ENCODE measurements at places on chromosomes 13 and 19.

- DNase-seq, result no peak
Observed at GRCh38 chr13:46594374-46595078, 41.6 kb downstream of the LRCH1 start.

- no peak for DNase-seq
Observed at GRCh38 chr19:23525276-23525852, 130.1 kb upstream of the ZNF91 start.

DNA sequence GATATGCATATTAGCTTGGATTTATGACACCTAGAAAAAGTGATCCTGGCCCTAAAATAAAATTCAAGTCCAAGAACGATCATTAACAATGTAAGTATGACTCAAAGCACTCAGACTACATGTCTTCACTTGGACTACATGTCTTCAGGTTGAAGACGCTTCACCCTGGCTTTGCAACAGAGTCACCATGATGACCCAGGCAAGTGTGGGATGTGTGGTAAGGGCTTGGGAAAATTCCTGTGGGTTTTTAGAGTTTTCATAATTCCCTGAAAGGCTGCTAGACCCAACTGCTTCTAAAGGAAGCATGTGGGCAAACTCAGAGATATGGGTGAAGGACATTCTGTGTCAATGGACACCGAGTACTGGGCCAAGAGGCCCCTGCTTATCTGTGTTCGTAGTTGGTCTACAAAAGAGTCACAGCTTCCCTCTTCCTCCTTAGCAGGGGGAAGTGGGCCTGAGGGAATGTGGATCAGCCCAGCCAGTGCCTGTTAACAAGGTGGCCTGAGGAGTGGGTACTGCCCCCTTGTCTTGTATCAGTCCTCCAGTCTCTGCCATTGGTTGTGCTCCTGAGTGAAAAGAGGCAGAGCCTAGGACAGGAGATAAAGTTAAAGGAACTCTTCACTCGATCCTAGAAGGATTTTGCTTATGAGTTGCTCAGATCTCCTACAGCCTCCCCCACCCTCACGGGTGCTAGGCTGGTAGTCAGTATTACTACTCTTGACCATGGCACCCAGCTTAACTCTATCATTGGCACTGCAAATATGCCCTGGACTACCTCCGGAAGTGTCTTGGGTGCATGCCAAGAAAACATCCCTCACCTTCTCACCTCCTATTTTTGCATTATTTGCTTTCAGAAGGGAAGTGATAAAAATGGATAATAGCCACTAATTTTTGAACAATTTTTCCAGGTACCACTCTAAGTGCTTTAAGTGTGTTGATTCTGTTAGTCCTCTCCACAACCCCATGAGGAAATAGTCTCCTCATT, 406.3 kb downstream of the COG6 start:
- no peak for DNase-seq

- no peak for DNase-seq
Observed at GRCh38 chr19:11168568-11168967, 13.0 kb upstream of the SPC24 start.

DNA sequence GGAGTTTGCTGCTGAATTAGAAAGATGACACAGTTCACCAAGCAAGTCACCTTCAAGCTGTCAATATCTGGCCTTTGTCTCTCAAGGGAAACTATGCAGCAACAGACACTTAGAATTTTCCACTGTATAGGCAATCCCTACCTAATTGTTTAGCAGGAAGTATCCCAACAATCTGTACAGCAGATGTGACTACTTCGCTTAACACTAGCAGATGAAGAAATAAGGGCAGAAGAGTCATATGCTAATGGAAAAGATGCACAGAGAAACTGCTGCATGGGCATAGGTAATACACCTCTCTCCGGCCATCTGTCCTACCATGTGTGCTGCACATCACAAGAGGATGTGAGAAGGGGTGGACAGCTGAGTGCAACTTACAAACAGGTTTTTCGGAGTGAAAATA, 851.2 kb downstream of the PCDH9 start:
- DNase-seq, result no peak

- no peak for DNase-seq
Observed at GRCh38 chr19:15108145-15108844, 1.1 kb downstream of the SYDE1 start.

DNA sequence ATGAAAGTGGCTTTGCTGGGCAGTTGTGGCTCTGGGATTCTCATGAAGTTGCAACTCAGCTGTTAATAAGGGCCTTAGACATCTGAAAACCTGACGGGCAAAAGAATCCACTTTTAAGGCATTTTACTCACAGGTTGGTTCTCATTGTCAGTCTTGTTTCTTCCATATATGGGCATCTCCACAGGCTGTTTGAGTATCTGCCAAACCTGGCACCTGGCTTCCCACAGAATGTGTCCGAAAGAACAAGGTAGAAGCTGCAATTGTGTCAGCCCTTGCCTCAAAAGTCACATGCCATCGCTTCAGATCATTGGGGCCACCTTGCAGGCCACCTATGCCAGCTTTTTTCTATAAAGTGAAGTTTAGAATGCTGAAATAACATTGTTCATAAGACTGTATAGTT, 102.4 kb downstream of the KCTD12 start:
- no peak for DNase-seq
